Activated CD4-positive, alpha-beta memory T cell treated with anti-CD3 and anti-CD28 coated beads, Interleukin-2, amount 10 ng/mL, durations not matched to agents 7 days and 5 days (primary cell): ENCODE measurements at places on chromosomes 12 and 14.

GRCh38 chr12:53365245-53365904 lies 14.6 kb upstream of the SP1 start:
- no peak for DNase-seq

GRCh38 chr12:46508651-46509050 lies 136.1 kb upstream of the SLC38A2 start:
- no peak for DNase-seq

- DNase-seq = no peak
Observed at GRCh38 chr14:31792726-31793125, 231.5 kb downstream of the NUBPL start.

GRCh38 chr12:94149119-94149780 lies 873 bp downstream of the PLXNC1 start:
- peak; percentile 49 for DNase-seq

DNA sequence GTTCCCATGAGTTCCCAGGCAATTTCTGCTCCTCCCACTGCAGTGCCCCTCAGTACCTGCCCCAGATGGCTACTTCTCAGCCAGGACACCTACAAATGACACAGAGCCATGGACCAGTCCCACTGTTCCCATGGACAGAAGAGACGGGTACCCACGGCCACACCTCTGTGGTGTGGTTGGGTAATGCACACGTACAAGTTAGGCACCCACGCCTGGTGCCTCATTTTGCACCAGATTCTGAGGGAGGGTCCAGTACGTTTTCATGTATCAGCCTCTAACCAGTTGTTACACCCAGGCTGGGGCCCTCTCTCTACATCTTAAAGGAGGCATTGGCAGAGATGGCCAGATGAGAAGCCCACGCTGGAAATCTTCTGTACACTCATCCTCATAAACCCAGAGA lies 114.0 kb downstream of the DICER1 start:
- peak; percentile 9 for DNase-seq

GRCh38 chr12:87160848-87161601 lies 868.2 kb downstream of the C12orf50 start:
- no peak for DNase-seq

DNA sequence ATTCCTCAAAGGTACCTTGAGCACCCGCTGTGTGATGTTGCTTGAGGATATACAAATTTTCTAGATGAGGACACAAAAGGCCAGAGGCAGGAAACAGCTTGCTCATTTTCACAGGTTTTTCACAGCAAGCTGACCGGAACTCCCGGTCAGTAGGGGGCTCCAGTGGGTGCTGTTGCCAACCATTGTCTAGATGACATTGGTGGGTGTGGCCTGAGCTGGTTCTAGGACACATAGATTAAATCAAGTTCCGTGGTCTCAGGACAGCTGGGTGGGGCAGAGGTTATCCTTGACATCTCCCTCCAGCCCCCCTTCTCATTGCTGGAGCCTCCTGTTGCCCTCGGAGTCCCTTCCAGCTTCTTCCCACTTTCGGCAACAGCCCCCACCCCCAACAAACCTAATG lies 153.6 kb upstream of the FKBP4 start:
- no peak for DNase-seq

- DNase-seq = no peak
Observed at GRCh38 chr12:88310069-88310468, 168.0 kb downstream of the TMTC3 start.

GRCh38 chr14:87613881-87614280 lies 379.1 kb downstream of the GALC start:
- no peak for DNase-seq

- DNase-seq = no peak
Observed at GRCh38 chr14:59020382-59020781, 168.1 kb upstream of the DAAM1 start.

DNA sequence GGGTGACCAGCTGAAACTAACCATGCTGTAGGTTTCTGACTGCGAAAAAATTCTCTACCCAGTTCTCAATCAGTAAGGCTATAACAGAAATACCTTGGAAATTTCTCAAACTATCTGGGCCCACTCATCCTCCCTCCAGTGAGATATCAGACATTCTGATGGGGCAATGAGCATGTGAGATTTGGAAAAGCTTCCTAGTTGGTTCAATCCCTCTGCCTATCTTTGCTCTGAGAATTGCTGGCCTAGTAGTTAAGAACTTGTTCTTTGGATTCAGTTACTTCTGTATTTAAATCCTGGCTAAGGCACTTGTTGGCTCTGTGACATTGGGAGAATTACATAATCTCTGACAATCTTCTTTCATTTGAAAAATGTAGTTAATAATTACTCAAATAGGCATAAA lies 119.4 kb downstream of the SLC15A5 start:
- no peak for DNase-seq

- DNase-seq = peak; percentile 100
Observed at GRCh38 chr14:99480917-99481744, at the start of gene CCNK. TSS of gene CCNK (plus strand) at chr14:99481409. CDS start at chr14:99492678, 11,269 bp downstream.

DNA sequence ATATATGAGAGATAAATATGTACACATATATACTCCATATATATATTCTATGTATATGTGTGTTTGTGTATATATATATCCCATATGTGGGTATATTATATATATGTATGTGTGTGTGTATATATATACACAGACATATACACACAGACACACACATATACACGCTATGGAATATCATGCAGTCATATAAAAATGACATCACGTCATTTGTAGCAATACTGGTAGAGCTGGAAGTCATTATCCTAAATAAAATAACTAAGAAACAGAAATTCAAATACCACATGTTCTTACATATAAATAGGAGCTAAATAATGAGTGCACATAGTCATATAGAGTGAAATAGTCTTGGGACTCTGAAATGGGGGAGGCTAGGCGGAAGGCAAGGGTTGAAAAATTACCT lies 1000.2 kb downstream of the LRFN5 start:
- no peak for DNase-seq

DNA sequence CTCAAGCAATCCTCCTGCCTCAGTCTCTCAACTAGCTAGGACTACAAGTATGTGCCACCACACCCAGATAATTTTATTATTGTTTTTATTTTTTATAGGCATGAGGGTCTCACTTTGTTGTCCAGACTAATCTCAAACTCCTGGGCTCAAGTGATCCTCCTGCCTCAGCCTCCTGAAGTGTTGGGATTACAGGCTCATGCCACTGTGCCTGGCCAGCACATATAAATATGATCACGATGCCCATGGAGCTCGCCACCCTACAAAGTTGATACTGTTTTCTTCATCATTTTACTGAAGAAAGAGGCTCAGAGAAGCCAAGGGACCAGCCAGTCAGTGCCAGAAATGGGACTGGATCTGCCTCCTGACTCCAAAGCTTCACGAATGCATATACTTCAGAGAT lies 53.1 kb downstream of the NFKBIA start:
- DNase-seq = no peak

- no peak for DNase-seq
Observed at GRCh38 chr14:54253195-54253947, 143.4 kb upstream of the CDKN3 start.

DNA sequence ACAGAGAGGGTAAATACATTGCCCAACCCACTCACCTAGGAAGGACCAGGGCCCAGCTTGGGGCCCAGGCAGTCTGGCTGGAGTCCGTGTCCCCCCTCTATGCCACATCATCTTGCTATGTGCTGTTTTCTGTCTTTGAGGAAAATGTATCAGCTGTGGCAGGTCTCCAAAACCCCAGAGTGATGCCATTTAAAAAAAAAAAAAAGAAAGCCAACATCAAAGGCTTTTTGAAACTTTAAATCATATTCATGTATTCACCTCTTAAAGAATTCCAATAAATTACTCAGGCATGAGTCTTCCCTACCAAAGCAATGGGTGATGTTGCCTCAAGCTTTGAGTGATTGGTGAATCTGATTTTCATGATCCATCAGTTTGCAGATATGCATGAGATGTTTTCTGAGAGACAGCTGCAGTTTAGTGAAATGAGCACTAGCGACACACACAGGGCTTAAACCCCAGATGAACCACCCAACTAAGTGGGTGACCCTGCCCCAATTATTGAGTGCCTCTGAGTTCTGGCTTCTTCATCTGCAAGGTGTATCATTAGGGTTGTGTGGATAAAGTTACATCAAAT lies 6.1 kb downstream of the KRT81 start:
- peak; percentile 5 for DNase-seq

DNA sequence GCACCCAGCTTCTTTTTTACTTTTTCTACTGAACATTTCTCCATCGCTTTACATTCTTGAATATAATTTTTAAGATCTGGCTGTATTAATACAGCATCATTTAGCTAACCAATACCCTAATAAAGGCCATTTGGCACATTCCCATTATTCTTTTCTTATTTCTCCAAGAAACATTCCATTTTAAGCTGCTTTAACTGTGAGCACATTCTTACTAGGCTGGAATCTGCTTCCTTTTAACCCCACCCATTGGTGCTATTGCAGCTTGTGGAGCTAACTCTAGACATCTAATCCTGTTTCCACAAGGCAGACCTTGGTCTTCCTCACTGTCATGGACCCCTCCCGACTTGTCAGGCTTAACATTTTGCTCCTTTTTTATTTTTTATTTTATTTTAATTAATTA lies 15.2 kb downstream of the CALM1 start:
- no peak for DNase-seq

DNA sequence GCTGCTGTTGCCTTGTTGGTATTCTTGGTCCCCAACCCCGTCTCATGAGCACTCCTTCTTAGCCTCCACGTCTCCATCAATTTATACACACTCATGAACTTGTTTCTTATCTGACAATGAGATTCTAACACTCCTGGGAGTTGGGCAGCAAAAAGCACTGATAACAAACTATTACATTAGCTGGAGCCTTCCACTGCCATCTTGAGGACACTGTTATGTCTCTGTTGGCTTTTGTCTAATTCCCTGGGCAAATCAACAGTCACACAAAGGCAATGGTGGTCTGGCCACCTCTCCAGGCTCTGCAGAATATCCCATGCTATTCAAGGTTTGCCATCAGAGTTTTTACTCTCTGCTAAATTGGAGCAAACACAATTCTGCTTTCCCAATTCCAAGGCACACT lies 117.8 kb upstream of the COCH start:
- no peak for DNase-seq

DNA sequence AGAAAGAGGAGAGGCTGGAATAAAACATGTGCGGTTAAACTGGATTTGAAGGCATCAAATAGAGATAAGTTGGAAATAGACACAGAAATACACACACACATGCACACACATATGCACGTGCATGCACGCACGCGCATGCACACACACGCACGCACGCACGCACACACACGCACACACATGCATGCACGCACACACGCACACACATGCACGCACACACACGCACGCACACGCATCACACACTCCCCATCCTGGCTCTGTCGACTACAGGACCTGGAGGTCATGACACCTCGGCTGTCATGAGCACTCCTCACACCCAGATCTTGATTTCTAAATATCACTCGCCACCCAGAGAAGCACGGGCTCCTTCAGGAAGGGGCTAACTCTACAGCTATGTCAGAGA lies 51.8 kb downstream of the RIMBP2 start:
- DNase-seq = no peak

- no peak for DNase-seq
Observed at GRCh38 chr12:25819691-25820090, 138.8 kb upstream of the RASSF8 start.

DNA sequence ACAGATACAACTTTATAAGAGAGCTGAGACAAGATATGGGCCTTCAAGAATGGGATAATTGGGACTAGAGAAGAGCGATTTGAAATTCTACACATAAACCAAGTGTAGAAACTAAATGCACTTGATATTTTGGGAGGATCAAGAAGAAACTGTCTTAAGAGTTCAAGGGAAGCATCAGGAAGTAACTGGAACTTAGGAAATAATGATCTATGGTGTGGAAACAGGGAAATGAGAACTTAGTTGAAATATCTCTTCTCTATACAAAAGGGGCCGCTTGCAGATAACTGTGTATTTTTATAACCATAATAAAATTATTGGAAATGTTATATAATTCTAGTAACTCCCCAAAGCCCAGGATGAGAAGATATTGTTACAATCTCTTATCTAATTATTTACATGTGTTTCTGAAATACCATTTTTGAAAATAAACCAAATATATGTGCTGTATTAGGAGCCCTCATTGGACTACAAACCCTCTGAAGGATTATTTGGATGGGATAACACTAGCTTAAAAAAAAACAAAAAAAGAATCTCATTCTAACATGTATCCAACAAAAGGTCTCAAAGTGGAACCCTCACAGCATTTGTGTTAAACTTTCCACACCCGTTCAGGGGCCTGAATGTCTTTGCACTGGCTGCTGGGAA lies 84.7 kb upstream of the FLRT2 start:
- DNase-seq = no peak

- DNase-seq = no peak
Observed at GRCh38 chr12:124678421-124678893, 111.0 kb upstream of the NCOR2 start.

DNA sequence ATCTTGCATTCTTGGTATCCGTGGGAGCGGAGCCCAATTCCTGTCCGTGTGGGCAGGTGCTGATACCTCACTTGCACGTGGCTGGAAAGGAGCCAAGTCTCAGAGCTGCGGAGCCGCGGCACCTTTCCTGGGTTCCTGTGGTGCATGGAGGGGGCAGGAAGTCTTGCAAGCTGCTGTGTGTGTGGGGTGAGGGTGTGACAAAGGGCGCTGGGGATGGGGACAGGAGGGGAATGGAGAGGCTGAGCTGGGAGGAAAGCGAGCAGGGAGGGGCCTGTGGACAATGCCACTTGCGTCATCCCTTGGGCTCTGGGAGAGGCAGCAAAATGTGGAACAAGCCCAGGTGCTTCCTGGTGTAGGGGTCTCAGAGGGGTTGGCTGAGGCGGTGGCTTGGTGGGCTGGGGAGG lies 86.7 kb downstream of the CALM1 start:
- no peak for DNase-seq

DNA sequence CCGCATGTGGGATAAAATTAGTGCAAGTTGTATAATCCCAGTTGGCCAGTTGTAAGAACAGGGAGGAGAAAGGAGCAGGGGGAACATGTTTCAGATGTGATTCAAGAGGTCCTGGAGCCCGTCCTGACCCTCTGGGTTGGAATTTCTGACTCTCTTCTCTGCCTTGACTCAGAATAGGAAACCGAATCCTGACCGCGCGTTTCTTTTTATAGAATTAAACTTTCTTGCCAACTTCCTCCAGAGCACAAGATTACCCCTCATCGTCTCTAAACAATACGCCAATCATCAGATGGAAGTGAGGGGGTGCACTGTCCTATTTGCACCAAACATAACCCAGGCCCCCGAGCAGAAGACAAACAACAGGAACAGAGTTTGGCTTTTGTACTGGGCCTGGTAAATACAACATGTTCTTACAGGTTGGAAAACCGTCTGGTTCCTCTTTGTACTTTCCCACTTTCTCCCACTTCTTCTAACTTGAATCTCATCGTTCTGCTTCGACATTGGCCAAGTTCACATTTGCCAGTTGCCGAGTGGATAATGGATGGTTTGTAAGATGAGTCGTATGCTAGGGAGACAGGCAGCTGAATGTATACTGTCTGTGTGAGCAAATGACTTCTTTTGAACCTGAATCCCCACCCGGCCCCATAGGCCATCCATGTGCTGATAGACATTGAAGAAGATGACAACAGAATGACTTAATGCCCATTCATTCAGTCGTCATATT lies 42.6 kb upstream of the MED13L start:
- peak; percentile 22 for DNase-seq
